ENCODE measurements at places on chromosomes 2 and 18.

GRCh38 chr2:176763130-176763529 is 449.5 kb upstream of the HNRNPA3 start:
- DNase-seq, result no peak

DNA sequence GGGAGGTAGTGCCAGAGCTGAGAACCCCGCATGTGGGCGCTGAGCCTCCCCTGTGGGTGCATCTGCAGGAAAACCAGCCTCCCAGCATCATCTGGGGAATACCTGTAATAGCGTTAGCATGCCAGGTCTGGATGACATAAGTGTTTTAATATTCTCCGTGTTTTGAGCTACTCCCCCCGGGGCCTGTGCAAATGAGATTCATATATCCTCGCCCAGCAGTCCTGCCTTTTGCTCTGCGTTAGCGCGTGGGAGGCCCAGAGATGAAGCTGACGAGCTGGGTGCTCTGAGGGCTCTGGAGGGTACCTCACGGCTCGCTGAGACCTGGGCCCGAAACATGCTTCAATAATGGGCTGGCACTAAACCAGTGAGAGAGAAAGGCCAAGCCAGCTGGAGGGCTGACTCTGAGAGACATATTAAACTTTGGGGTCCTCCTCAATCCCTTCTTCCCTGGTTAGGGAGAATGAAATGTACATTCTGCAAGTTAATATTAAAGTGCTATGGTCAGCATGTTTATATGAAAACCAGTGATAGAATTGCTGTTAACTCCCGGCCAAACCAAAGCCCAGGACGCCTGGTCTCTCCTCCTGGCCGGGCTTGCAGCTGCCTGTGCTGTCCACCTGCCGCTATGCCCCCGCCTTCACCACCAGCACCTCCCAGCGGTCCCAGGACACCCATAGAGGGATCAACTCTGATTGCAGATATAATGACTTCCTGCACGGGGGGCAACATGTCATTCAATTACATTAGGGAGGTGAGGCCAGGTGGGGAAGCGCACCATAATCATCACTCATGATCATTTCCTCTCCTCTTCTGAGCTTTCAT is 77.0 kb downstream of the EDAR start:
- DNase-seq, result no peak

- DNase-seq, result no peak
These were observed 150.6 kb downstream of the HRH4 start for GRCh38 chr18:24611075-24611474.

- DNase-seq, result no peak
These were observed 5.5 kb downstream of the TMEM37 start for GRCh38 chr2:119436993-119437772.
